Ascending aorta (tissue), 2 donors: ENCODE measurements at places on chromosomes 5 and 9. TPM values are rescaled to one million over a fixed set of nuclear protein-coding genes. Genes with fewer than 3 reads are reported as not detected.

The SLCO4C1 gene
- total RNA-seq: not detected

DNA sequence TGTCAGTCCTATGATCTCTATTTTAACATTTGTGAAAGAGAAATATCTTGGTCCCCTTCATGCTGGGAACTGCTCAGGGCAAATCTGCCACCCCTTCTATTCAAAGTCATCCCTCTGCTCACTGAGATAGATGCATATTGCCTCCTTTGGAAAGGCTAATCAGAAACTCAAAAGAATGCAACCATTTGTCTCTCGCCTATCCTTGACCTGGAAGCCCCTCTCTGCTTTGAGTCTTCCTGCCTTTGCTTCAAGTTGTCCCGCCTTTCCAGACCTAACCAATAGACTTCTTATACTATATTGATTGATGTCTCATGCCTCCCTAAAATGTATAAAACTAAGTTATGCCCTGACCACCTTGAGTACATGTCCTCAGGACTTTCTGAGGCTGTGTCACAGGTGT lies 97.0 kb downstream of the PSAT1 start:
- no peak for DNase-seq

- DNase-seq: no peak
Observed at GRCh38 chr5:104347119-104347708, 784.6 kb upstream of the NUDT12 start.

DNA sequence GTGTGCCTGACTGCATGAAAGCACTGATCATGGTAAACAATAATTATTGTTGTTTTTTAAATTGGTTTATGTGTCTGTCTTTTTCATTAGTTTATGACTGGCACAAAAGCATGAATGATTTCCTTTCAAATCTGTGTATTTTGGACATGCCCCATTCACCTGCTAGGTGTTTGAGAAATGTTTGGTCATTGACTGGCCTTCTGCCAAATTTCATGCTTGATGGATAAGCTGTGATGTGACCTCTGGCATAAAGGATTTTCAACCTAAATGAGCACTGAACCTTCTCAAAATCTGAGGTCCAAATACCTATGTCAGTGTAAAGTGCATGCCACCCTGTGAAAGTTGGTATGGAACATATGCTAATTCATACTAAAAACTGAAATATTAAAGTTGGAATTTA lies 204.5 kb downstream of the BRINP1 start:
- DNase-seq: no peak

GRCh38 chr5:56498759-56499395 lies 265.7 kb upstream of the ANKRD55 start:
- DNase-seq: no peak

The REEP2 gene
- total RNA-seq: 3.5 TPM

- DNase-seq: peak; percentile 88
Observed at GRCh38 chr5:56270568-56271392, 37.6 kb upstream of the ANKRD55 start.

GRCh38 chr5:55066277-55066676 lies 36.2 kb upstream of the GZMA start:
- no peak for DNase-seq

- no peak for DNase-seq
Observed at GRCh38 chr9:35729700-35730485, 2.1 kb downstream of the TLN1 start.

The SNX30 gene
- 4.7 TPM for total RNA-seq

The IRX2 gene
- total RNA-seq: not detected

DNA sequence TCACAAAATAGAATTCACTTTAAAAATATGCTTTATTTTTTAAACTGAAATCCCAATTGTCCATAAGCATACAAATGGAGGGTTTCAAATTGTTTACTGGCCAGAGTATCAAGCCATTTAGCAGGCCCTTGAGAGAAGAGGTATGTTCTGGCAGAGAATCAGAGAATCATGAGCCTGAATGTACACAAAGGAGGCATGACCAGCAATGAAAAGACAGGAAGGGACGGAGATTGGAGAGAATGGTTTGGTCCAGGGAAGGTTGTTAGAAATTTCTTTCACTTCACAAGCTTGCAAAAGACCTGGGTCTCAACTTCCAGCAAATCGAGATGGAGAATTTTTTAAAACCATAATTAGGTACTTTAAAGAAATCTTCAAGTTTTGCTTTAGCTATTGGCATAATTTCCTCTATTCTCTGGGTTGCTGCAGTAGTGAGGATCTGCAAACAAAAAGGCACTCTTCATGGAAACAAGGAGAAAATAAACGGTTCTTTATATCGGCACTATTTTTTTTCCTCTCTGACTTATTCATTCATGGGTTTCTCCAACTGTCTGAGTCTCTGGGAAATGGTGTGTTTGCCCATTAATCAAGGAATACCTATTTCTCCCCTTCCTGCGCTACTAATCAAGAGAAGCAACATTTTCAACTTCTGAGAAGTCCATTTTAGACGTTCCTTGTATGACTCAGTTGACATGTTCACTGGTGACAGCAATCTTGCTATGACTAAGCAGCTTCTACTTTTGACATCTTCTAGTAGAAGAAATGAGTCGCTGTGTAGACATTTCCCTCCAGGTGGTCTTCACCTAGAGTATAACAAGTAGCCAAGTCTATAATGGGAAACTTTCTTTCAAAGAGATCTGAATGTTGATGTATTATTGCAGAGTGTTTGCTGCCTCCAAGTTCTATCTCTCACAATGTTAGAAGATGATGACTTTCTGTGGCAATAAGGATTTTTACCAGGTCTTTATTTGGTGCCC lies 23.1 kb upstream of the ERCC6L2 start:
- DNase-seq: no peak

GRCh38 chr9:84061613-84062193 lies 81.1 kb downstream of the RMI1 start:
- DNase-seq: no peak

- no peak for DNase-seq
Observed at GRCh38 chr5:20683241-20683940, 695.4 kb upstream of the CDH18 start.

DNA sequence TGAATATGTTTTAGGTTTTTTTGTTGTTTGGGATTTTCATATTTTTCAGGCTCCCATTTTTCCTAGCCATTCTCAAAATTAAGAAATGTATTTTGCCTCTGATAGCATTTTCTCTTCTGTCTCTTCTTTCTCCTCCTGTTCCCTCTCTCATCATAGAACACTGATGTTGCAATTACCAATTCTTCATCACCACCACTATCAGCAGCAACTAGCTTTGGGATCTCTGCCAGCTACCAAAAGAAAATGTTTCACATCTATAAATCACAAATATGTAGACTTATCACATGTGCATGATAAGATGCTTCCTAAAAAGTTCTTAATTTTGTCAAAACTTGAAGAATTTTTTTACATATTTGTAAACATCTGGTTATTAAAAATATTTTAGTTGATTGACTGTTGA lies 887.1 kb downstream of the MAT2B start:
- DNase-seq: no peak

The PCSK1 gene
- total RNA-seq: 3.2 TPM

DNA sequence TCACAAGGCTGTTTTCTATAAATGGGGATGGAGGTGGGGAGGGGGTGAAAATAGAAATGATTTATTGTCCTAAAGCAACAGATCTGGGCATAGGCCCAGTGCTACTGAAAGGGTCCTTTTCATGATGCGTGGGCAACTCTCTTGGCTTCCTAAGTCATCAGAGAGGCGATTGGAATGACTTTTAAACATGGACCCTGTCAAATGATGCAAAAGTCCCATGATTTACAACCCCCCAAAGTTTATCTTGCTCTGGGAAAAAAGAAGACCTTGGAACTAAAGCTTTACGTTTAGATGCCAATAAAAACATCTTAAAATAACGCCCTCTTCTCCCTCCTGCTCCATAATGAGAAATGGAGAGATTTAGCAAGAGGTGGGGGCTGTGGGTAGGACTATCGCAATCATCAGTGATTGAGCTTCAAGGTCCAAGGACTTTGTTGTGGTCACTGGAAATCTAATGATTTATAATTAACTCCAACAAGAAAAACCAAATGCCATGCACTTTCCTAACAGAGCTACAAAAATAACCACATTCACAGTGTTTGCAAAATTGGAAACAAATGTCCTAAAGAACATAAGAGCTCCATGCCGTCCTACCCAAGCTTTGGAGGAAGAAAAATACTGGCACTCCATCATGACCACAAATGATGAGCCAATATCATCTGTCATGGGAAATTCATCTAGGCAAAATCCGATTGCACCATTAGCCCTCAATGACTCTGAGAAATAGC lies 167.5 kb upstream of the CLINT1 start:
- DNase-seq: no peak

DNA sequence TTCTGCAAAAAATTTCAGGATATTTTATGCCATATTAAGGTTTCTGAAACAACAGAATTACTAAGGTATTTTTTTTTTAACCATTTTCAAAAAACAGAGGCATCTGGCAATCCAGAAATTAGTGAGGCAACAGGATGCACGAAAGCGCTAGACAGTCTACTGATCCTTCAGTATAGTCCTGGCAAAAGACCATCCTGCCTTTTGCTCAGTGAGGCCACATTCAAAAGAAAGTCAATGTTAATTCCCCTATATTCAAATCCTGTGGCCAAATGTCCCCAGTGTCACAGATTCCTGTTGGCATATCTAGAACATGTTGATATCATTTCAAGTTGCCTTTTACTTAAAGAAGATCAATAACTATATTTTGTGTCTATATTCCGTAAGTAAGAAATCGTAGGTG lies 13.1 kb upstream of the NFIB start:
- DNase-seq: no peak

The SLC6A18 gene
- not detected for total RNA-seq

The NOXA1 gene
- total RNA-seq: 6.9 TPM

- no peak for DNase-seq
Observed at GRCh38 chr9:77961541-77961940, 70.1 kb downstream of the GNAQ start.
